Spleen (tissue), 13 donors: ENCODE measurements at places on chromosomes 7 and 10. TPM values are rescaled to one million over a fixed set of nuclear protein-coding genes. Genes with fewer than 3 reads are reported as not detected.

The TFPI2 gene
- 1.1 TPM for polyA plus RNA-seq

The EN2 gene
- polyA plus RNA-seq: 0.03 TPM

The ANXA8L1 gene
- 0.21 TPM for polyA plus RNA-seq

The LRRC18 gene
- not detected for polyA plus RNA-seq

- no peak for DNase-seq
Observed at GRCh38 chr10:92688573-92688926, 1.2 kb upstream of the HHEX start.

GRCh38 chr7:47066976-47067614 is 514.8 kb downstream of the TNS3 start:
- no peak for DNase-seq

- no peak for DNase-seq
Observed at GRCh38 chr10:26199841-26200240, 16.7 kb upstream of the GAD2 start.

DNA sequence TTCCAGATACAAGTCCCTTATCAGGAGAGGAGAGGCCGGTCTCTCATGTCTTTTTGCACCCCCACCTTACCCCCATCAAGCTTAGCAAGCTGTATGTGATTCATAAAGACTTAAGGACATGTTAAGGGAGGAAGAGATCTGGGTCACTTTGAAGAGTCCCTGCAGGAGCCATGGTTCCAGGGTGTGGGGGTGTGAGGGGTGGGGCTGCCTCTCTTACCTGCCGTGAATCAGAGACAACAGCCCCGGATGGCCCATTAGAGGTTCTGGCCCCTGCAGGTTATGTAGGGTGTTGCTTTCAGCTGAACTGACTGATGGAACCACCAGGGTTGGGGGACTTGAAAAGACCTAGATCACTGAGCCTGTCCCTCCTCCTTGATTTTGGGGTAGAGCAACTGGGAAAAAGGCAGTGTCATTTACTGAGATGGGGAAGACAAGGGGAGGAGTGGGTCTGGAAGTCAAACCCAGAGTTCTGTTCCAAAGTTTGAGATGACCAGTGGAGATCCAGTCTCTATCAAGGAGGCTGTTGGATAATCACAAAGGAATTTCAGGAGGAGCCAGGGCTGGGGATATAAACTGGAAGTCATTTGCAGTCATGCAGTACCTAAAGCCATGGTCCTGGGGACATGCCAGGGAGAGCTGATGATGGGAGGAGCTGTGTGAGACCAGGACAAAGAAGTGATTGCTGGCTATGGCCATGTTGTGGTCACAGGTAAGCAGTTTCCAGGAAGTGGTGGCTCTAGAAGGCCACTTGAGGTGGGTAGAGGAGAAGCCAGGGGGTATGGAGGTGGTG is 23.1 kb downstream of the ADAMTS14 start:
- no peak for DNase-seq

- DNase-seq: no peak
Observed at GRCh38 chr10:87675396-87676376, 16.0 kb downstream of the PAPSS2 start.

- no peak for DNase-seq
Observed at GRCh38 chr7:88337572-88337971, 30.9 kb upstream of the STEAP4 start.

- no peak for DNase-seq
Observed at GRCh38 chr7:5088906-5089305, 43.2 kb downstream of the RBAK start.

DNA sequence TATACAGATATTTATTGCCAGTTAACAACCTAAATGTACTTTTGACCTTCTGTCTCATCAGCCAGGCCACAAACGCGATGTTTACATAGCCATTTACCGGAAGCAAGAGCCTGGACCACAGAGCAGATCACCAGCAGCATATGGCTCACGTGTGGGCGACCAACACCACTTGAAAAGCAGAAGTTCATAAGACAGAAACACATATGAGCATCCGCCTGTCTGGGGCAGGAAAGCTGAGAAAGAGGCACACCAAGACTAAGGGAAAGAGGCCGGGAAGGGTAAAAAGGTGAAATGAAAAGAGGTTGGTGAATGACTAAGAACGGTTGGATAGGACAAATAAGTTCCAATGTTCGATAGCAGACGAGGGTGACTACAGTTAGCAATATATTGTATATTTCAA is 1.3 kb downstream of the ABCB1 start:
- DNase-seq: peak; percentile 84
